ENCODE measurements at places on chromosomes 1 and 21. TPM values are rescaled to one million over a fixed set of nuclear protein-coding genes. Genes with fewer than 3 reads are reported as not detected.

- H3K4me3 ChIP-seq: no peak overlapping the region
- H3K27me3 ChIP-seq: no peaks in the 10 kb centered on the region
- H3K27ac ChIP-seq: no peak overlapping the region
- no peak for DNase-seq
- H3K36me3 ChIP-seq: no peaks in the 10 kb centered on the region
These were observed 16.1 kb downstream of the FCRL1 start for GRCh38 chr1:157803851-157804250.

GRCh38 chr1:40645118-40645680, 20.3 kb downstream of the RIMS3 start:
- no peak for DNase-seq
- H3K27me3 ChIP-seq: no peaks in the 10 kb centered on the region
- 0 out of 2 replicates have a peak, but pooled peaks cover 4% of the 10 kb centered on the region for H3K4me1 ChIP-seq
- no peaks in the 10 kb centered on the region for H3K36me3 ChIP-seq
- no peak overlapping the region for H3K27ac ChIP-seq
- no peak overlapping the region for H3K4me3 ChIP-seq

DNA sequence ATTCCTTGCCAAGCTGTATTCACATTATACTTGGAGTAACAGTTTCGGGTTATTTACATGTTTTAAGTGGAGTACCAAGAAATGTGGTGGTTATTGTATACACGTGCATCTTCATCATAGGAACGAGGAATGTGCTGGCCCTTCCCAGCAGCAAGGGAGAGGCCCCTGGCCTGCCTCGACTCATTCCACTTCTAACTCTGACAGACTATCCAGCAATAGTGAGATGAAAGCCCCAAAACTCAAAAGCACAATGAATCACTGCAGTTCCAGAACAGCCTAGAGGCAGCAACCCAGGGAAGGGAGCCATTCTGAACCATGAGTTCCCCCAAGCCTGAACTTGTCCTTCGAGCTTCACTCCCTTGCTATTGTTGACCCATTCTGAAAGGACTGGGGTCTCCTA, 23.1 kb downstream of the FAM89A start:
- H3K4me3 ChIP-seq: no peak overlapping the region
- no peak for DNase-seq
- H3K27me3 ChIP-seq: peaks cover 66% of the 10 kb centered on the region
- peaks cover 26% of the 10 kb centered on the region for H3K4me1 ChIP-seq
- no peaks in the 10 kb centered on the region for H3K36me3 ChIP-seq

- no peak for DNase-seq
- no peaks in the 10 kb centered on the region for H3K36me3 ChIP-seq
- H3K27ac ChIP-seq: no peak overlapping the region
- no peak overlapping the region for H3K4me3 ChIP-seq
- H3K27me3 ChIP-seq: no peaks in the 10 kb centered on the region
- H3K4me1 ChIP-seq: peaks cover 79% of the 10 kb centered on the region
These were observed 9.2 kb downstream of the MEF2D start for GRCh38 chr1:156491151-156491949.

GRCh38 chr1:5905436-5905835, 86.8 kb downstream of the NPHP4 start:
- H3K27me3 ChIP-seq: no peaks in the 10 kb centered on the region
- H3K36me3 ChIP-seq: peaks cover 3% of the 10 kb centered on the region
- H3K4me1 ChIP-seq: peaks cover 14% of the 10 kb centered on the region
- no peak overlapping the region for H3K4me3 ChIP-seq
- no peak overlapping the region for H3K27ac ChIP-seq
- no peak for DNase-seq

Gene ERG
- 4.5 TPM for total RNA-seq

DNA sequence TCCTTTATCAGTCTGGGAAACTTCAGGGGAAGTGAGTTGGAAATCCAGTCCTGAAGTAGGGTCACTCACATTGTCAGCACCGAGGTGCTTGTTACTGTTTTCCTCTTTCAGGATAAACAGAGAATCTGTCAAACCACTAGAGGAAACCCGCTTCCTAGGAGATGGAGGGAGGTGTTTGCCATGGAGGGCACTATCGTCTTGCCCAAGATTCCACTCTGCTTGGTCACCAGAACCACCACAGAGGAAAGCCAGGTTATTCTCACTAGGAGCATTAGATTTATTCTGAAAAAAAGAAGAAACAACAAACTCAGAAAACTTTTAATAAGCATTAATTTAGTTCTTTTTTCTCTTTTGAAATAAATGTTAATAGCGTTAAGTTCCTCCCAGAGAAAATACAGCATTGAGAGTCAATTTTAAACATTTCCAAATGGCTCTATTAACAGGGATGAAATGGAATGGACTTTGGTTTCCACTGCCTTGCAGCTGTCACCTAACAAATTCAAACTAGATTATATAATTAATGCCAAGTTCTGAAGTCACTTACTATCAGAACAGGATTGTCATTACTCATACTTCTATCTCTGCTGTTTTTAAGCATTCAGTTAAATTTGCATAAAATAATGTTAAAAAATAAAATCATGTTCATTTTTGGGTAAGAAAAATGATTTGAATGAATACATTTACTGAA, 242.8 kb downstream of the CRB1 start:
- no peak overlapping the region for H3K4me3 ChIP-seq
- H3K36me3 ChIP-seq: no peaks in the 10 kb centered on the region
- H3K27ac ChIP-seq: no peak overlapping the region
- no peak for DNase-seq

Gene PPP1R15B
- total RNA-seq: 47.7 TPM

DNA sequence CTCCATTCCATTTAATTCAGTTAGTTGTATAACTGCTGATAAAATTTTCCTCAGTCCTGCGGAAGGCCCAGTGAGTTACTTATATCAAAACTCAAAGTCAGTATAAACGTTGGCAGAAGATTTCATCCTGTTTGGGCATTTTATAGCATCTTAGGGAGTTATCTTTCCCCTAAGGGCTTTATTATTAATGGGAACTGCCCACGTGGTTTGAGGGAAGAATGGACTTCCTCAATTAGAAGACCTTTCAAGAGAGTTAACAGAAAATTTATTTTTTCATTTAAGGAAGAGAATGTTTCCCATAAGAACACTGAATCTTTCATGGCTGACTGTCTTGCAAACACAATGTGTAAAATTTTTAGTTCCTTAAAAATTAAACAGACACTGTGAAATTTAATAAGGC, 400.1 kb downstream of the NEGR1 start:
- no peaks in the 10 kb centered on the region for H3K27me3 ChIP-seq
- H3K36me3 ChIP-seq: no peaks in the 10 kb centered on the region
- peak overlapping the region; percentile 23 for H3K27ac ChIP-seq
- no peak overlapping the region for H3K4me3 ChIP-seq
- no peak for DNase-seq

Gene INKA2
- total RNA-seq: 22.5 TPM

Gene PTCH2
- 1.1 TPM for total RNA-seq

DNA sequence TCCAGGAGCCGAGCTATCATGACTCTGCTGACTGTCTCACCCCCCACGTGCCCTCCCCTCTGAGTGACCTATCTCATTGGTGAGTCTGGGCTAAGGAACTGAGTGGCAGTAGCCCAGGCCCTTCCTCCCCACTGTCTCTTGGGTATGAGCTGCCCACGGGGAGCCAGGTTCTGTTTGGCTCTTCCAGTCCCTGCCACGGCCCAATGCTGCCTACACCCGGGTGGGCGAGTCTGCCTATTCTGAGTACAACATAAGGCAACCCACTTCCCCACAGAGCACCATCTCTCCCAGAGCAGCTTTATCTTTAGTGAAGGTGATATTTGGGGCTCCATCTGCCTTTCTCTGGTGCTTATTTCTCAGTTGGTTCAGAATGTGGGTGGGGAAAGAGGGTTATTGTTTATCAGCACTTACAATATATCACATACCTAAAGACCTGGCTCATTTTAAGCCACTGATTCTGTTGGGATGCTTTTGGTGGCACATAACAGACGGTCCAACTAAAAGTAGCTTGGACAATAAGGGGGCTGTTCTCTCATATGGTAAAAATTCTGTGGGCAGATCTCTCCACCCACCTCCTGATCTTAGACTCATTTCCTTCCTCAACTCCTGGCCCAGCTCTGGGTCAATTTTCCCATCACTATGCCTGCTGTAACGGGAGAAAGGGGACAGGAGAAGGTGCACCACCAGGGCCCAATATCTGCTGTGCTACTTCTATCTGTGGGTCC, 27.7 kb upstream of the VWA5B1 start:
- H3K4me1 ChIP-seq: peaks cover 8% of the 10 kb centered on the region
- no peak overlapping the region for H3K27ac ChIP-seq
- peaks cover 3% of the 10 kb centered on the region for H3K27me3 ChIP-seq

Gene FGR
- total RNA-seq: 0.46 TPM

Gene S100A7
- not detected for total RNA-seq

- H3K27me3 ChIP-seq: no peaks in the 10 kb centered on the region
- peaks cover 25% of the 10 kb centered on the region for H3K36me3 ChIP-seq
- no peak overlapping the region for H3K4me3 ChIP-seq
- no peak for DNase-seq
- H3K4me1 ChIP-seq: peaks cover 4% of the 10 kb centered on the region
- H3K27ac ChIP-seq: no peak overlapping the region
These were observed 5.5 kb downstream of the AP4B1 start for GRCh38 chr1:113899111-113899510.

GRCh38 chr1:39659110-39659509, 12.8 kb downstream of the NT5C1A start:
- H3K27me3 ChIP-seq: peaks cover 100% of the 10 kb centered on the region
- no peaks in the 10 kb centered on the region for H3K4me1 ChIP-seq
- H3K4me3 ChIP-seq: no peak overlapping the region
- no peak for DNase-seq
- H3K36me3 ChIP-seq: no peaks in the 10 kb centered on the region

Gene ANKRD35
- total RNA-seq: 2.9 TPM

- no peaks in the 10 kb centered on the region for H3K36me3 ChIP-seq
- H3K4me1 ChIP-seq: peaks cover 32% of the 10 kb centered on the region
- peak; percentile 56 for DNase-seq
These were observed at the start of gene FNDC5 for GRCh38 chr1:32870615-32871363. FNDC5 (minus strand) TSS chr1:32870912.

DNA sequence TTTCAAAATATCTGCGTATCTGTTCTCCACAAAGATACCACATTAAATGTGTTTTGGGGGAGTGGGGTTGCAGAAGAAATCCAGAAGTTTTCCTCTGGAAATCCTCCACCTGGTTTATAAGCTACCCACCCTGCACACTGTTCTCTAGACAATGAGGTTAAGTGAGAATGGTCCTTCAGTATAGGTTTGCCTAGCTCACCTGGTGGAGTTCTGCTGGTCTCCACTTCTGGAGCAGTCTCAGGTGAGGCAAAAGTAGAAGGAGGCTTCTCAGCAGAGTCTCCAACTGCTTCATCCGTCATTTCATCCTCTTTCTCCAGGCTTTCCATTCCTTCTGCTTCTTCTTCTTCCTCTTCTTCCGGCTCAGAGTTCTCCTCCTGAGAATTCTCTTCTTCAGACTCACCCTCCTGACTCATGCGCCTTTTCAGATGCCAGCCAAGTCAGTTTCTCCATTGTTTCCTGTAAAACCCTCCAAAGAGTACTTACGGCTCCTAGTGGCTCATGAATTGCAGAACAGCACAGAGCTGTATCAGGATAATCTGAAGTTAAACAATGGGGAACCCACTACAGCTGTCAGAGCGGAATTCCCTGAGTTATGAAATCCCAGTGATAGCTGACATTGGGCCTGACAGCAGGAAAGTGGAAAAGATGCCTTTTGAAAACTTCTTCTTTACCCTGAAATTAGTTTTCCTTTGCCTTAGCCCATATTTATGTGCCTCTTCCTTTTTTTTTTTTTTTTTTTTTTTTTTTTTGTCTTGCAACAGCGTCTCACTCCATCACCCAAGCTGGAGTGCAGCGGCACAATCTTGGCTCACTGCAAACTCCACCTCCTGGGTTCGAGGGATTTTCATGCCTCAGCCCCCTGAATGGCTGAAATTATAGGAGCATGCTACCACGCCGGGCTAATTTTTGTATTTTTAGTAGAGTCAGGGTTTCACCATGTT, 38.5 kb downstream of the MSTO1 start:
- H3K27me3 ChIP-seq: peaks cover 7% of the 10 kb centered on the region
- H3K4me3 ChIP-seq: no peak overlapping the region
- DNase-seq: no peak
- H3K4me1 ChIP-seq: peaks cover 5% of the 10 kb centered on the region

Gene OR6N1
- total RNA-seq: not detected

DNA sequence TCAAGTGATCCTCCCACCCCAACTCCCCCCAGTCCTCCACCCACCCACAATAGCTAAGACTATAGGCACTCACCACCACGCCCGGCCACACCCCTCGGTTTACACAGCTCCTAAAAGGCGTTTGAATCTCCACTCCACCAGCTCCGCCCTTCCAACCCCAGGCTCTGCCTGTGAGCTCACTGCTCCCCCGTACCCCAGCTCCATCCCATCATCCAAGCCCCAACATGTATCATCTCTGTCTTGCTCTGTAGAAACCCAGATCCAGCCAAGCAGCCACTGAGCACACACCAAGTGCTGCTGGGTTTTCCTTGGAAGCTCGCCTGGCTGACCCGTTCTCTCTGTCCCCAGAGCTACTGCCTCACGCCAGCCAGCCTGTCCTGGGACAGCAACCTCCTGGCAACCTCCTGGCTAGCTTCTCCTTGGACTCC, 12.0 kb upstream of the S100A2 start:
- peaks cover 3% of the 10 kb centered on the region for H3K36me3 ChIP-seq
- no peak overlapping the region for H3K27ac ChIP-seq
- H3K27me3 ChIP-seq: 0 out of 2 replicates have a peak, but pooled peaks cover 2% of the 10 kb centered on the region

Gene PCBP3
- total RNA-seq: 8.5 TPM

Gene PCP4L1
- total RNA-seq: 0.92 TPM

All from WTC11 (cell line).